ENCODE measurements at places on chromosomes 13 and 19. TPM values are rescaled to one million over a fixed set of nuclear protein-coding genes. Genes with fewer than 3 reads are reported as not detected.

DNA sequence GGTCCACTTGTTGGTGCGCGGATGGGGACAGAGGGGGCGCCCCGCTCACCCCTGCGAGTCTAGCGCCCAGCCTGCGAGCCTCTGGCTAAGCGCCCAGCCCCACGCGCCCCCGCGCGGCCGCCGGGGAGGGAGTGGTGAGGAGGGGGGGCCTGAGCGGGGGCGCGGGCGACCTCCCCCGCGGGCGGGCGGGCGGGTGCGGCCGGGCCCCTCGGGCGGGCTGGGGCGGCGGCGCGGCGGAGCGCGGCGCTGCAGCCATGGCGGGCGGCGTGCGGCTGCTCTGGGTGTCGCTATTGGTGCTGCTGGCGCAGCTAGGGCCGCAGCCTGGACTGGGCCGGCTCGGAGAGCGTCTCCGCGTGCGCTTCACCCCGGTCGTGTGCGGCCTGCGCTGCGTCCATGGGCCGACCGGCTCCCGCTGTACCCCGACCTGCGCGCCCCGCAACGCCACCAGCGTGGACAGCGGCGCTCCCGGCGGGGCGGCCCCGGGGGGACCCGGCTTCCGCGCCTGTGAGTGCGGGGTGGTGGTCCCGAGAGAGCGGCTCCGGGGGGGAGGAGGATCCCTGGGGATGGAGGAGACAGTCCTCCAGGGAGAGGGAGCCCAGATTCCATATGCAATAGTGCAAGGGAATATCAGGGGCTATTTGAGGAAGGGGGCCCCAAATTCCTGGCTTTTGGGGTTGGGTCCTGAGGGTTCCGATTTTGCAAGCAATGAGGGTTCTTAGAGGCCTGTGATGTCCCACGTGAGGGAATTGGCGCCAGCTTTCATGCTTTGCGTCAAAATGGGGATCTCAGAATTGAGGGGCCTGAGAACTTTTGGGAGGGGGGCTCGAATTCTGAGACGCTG, at the start of gene LTBP4:
Gene LTBP4 (plus strand): TSS at position 236 of the 841 bp plus-strand sequence. CDS start 19 bp downstream, at position 255.
- DNase-seq = peak; percentile 68

Gene SUGP2
- total RNA-seq = 90.5 TPM

Gene LRRC4B
- total RNA-seq = 78.3 TPM

GRCh38 chr13:39879286-39880035, 224.0 kb downstream of the COG6 start:
- no peak for DNase-seq
